ENCODE measurements at places on chromosomes 5 and 9.

DNA sequence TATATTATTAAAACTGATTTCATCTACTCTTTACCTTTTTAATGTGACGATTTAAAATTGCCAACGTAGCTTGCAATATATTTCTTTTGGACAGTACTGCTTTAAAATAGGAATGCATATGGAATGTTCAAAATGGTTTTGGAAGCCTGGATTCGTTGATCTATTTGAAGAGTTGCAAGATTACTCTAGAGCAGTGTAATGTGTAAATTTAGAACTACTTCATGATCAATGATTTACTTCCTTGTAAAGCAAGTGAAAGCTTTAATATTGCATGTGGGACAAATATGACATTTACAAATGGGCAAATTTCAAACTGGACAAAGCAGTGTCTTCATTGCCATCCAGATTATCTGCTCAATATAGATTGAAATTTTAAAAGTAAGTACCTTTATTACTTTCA lies 38.3 kb downstream of the PARP8 start:
- no peak for DNase-seq

DNA sequence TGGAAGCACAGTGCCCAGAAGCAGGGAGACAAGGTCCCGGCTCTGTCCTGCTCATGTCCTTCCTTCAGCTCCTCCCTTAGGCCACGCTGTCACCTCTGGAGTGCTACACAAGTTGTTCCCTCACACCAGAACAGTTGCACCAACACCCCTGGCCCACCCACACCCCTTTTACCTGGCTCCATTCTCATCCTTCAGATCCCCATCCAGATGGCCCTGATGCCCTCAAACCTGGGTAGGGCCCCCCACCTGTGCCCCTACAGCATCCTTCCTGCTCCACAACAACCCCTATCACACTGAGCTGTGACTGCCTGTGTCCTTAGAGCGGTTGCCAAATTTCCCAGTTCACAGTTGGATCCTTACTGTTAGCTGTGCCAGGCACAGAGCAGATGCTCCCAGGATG lies 29.2 kb downstream of the ANKS6 start:
- DNase-seq: no peak

- DNase-seq: no peak
Observed at GRCh38 chr5:131916481-131916880, 29.0 kb downstream of the MEIKIN start.

GRCh38 chr5:43312699-43313034 lies 545 bp downstream of the HMGCS1 start:
- no peak for DNase-seq

DNA sequence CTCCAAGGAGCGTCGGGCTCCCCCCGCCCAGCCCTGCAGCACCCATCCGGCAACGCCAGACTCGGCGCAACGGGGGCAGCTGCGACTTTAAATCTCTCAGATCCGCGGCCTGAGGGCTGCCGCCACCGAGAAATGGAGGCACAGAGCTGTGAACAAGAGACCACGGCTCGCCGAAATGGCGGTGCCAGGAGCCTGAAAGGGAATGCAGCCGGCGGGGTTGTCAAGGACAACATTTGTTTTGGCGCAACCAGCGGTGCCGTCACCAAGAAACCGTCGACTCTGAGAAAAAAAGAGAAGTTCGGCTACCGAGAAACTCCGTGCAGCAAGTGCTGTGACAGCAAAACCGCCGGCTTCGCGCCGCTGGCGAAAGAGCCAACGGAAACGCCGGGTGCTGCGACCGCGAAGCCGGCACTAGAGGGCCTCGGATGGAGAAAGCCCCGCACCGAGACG lies 2.1 kb upstream of the ANXA2R start:
- DNase-seq: no peak

DNA sequence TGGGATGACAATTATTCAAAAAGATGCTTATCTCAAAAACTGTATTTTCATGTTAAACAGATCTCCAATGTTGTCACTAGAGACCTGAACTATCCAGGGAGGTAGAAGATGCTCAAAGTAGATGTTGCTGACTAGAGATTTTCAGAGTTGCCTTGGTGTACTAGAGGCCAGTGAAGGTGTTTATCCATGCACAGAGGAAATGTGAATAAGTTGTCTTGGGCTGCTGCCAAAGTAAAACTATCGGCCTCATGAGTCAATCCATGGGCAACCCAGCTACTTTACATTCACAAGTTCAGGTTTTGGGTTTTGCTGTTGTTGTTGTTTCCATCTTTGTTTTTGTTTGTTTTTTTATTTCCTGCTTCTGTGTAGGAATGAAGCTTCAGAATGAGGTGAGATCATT lies 141.1 kb upstream of the RANBP3L start:
- DNase-seq: no peak

DNA sequence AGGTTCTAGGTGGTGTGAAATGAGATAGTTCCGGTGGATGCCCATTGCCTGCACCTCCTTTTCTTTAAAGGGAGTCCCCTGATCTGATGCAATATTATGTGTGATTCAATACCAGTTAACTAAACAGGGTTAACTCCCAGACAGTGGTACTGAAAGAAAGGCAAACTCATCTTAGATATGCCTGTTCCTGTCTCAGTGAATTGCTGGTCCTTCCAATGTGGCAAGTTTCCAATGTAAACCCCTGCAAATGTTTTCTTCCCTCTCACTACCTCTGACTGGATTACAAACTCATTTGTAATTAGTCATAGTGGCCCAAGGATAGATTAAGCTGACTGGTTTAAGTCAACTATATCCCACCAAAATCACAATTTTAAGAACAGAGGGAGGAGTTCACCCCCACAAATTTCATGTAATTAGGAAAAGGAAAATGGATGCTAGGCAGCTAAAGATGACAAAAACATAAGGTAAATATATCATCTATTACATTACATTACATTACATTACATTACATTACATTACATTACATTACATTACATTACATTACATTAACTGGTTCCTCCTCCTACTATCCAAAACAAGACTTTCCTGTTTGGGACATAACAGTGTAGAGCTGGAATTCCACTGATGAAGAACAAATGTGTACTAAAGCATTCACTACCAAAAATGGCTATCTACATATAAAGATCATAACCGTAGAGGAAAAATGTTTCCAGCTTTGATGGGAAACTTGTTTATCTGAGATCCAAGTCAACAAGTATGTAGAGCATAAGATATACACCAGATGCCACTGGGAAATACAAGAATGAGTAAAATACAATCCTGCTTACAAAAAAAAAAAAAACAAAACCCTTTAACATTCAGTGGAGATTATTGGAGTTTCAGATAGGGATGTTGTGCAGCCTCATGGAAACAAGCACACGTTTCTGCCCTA lies 121.5 kb upstream of the SNX2 start:
- DNase-seq: no peak

GRCh38 chr9:125626187-125626586 lies 80.8 kb downstream of the MAPKAP1 start:
- no peak for DNase-seq

GRCh38 chr5:132674671-132675506 lies 1.1 kb downstream of the IL4 start:
- no peak for DNase-seq

- peak; percentile 87 for DNase-seq
Observed at GRCh38 chr9:35605351-35606137, 482 bp downstream of the TESK1 start.

- DNase-seq: no peak
Observed at GRCh38 chr9:109164042-109164441, 3.0 kb downstream of the FRRS1L start.

DNA sequence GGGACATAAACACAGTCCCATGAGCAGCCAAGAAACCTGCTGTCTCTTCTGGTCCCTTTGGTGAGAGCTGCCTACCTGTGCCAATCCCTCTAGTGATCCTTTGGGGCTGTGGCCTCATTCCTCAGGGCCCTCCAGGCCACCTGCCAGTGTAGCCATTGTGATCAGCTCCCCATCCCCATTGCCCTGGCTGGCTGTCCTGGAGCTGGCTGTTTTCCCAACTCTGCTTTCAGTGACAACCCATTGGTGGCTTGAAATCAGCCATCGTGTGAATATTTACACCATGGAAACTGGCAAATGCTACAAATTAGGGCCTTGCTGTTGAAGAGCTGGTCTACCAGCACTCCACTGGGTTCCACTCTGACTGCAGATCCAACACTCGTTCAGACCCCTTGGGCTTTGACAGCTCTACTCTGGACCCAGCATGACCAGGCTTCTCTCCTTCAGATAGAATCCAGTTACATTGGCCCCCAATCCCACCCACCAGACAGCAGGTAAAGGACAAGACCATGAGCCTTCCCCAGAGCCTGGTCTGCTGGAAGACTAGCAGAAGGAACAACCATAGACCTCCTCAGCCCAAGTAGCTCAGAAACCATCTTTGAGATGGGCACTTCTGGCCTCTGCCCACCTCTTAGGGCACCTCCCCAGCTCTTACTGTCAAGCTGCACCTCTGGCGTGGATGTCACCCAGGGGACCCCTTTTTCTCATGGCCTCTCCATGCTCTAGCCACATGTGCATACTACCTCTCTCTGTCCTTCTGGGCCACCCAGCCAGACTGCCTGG lies 69.2 kb upstream of the NEK6 start:
- no peak for DNase-seq

DNA sequence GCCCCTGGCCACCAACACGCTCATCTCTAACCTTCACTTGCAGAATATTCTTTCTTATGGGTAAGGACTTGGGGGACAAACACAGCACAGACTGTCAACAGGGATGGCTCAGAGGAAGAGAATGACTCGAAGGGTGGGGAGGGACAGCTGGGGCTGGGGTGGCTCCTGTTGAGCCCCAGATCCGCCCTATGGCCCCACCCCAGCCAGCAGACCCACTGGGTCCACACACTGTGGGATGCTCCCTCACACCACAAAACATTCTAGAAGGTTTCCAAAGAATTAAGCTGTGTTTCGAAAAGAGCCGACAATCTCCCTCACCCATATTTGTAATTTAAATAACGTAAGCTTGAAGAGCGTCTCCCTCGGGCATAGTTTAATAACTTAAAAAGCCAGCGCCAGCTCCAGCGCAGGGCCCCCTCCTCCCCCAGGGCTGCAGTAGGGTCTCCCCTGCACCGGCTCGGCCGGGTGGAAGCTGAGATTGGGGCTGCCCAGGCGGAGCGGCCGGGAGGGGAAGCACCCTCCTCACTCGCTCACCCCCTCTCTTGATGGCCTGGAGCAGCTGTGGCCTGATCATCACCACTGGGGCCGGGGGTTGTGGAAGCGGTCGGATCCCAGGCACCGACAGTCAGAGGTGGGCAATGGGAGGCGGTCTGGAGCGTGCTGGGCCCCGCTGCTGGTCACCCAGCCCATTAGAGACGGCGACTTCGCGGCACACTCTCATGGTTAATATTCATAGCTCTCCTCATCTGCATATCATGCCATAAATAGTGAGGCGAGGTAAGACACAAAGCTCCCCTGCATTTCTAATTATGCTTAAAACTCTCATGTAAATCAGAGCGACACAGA lies 37.6 kb downstream of the NACC2 start:
- DNase-seq: peak; percentile 52

DNA sequence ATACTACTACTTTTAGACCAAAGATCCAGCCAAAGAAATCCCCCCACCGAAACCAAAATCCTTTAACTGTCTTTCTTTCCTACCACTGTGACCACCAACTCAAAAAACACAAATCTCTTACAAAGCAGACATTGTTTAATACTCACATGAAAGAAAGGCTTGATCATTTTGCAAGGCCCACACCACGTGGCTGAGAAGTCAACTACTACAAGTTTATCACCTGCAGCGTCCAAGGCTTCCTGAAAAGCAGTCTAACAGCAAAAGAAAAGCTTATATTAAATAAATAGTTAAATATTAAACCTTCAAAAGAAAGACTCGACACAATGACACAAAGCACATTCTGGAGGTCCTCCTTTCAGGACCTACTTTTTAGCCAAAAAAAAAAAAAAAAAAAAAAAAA lies 5.1 kb downstream of the TXN start:
- no peak for DNase-seq

- DNase-seq: no peak
Observed at GRCh38 chr5:31819926-31820516, 181.1 kb downstream of the PDZD2 start.

GRCh38 chr9:18358325-18358724 lies 115.6 kb upstream of the ADAMTSL1 start:
- DNase-seq: no peak

DNA sequence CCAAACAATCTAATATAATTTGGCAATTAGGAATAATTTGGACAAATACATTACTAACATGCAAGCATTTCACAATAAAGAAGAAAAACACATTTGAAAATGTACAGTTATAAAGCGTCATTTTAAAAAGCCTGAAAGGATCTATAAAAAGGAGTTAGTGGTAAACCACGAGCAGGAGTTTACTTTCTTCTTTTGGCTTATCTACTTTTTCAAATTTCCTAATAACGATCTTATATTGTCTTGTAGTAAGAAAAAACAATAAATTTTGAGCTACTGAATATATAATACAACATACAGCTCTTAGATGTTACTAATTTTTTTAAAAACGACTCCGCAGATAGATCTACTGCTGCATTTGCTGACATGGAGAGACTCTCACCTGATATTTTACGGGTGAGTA lies 79.9 kb downstream of the SMIM23 start:
- no peak for DNase-seq

- DNase-seq: no peak
Observed at GRCh38 chr9:81146684-81147337, 542.5 kb downstream of the TLE1 start.

GRCh38 chr9:38059233-38059936 lies 9.6 kb downstream of the SHB start:
- DNase-seq: no peak

DNA sequence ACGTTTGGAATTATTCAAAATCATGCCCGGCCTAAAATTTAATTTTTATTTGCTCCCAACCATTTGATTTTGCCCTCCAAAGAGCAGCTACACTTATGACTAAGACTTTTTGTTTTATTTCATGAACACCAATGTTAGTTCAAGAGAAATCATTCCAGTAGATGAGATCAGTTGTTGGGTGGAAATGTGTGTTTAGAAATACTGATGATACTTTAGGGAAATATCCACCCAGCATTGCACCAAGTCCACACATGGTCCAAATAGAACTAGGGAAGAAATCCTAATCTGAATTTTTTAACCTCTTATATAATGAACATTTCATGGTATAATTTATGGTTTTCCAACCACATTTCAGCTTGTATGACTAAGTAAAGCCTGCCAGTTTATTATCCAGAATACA lies 28.3 kb upstream of the GOLPH3 start:
- DNase-seq: no peak

GRCh38 chr5:97115932-97116331 lies 26.5 kb downstream of the LIX1 start:
- DNase-seq: no peak

DNA sequence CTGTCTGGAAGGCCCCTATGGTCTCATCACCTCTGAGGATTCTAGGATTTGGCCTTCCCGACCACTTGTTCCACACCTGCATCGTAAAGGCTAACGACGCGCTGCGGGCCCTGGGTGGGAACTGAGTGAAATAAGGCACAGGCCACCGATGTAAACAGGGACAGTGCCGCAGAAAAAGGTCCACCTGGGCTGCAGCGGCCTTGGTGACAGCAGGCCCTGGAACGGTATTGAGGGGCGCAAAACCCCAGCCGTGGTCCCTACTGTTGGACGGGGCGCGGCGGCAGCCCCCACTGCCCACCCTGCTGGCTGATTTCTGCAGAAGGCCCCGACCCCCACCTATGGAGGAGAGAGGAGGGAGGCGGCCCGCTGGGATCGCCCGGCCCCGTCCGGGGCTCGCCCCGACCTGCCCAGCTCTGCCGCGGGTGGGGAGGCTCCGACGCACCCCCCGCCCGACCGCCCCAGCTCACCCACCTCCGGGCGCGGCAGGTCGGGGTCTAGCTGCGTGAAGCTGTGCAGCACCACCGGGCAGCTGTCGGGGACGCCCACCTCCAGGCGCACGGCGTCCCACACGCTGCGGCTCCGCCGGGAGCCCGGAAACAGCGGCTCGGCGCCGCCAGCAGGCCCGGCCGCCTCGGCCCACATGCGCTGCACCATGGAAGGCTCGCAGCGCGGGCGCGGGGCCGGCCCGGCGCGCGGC lies 391 bp downstream of the RALGDS start:
- no peak for DNase-seq

GRCh38 chr5:14595189-14595588 lies 13.6 kb downstream of the OTULINL start:
- no peak for DNase-seq

All from iPS-NIHi11 (cell line).